ENCODE measurements at places on chromosomes 5 and 9.

DNA sequence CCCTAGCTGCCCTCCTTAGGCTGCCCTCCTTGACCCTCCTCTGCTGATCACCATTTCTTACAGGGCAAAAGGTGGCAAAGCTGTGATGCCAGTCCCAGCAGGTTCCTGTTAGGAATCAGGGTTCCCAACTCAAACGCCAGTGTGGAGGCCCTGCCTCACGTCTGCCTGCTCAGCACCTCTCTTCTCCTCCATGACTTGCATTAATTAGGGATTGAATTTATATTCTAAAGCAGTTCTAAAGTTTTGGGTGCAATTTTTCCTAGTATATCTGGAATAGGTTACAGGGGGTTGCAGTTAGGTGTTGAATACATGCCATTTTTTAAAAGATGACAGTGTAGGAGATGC, 13.2 kb upstream of the PLEKHG4B start:
- no peak for DNase-seq

DNA sequence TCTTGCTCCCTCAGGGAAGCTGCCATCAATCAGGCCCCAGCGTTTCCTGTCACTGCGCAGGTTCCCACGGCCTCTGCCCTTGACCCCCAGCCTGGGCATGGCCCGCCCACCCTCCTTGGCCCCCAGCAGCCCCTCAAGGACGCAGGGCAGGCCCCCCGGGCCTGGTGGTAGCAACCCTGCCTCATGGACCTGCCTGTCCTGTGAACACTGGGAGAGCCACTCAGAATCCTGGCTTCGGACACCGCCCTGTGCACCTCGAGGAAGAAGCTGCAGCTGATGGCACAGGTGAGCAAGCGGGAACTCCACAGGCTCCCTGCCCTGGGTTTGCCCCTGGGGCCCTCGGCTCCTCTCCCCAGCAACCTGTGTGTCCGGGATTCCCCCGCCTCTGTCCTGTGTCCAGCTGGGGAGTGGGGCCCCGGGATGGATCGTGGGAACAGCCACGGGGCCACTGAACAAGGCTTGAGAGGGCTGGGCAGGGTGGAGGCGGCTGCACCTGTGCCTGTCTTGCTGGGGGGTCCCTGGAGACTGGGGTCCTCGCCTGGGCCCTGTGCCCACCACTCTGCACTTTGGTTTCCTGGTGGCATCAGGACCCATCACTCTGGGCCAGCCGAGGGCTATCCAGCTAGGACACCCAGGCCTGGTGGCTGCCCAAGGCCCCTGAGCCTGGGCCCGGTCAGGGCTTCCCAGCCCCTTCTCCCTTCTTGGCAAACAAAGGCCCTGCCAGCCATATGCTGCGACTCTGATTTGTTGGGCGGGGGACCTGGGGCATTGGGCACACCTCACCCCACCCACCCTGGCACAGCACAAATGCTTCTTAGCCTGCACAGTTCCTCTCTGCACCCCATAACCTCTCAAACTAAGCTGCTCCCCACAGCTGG, 33.5 kb upstream of the EGFL7 start:
- DNase-seq: no peak

DNA sequence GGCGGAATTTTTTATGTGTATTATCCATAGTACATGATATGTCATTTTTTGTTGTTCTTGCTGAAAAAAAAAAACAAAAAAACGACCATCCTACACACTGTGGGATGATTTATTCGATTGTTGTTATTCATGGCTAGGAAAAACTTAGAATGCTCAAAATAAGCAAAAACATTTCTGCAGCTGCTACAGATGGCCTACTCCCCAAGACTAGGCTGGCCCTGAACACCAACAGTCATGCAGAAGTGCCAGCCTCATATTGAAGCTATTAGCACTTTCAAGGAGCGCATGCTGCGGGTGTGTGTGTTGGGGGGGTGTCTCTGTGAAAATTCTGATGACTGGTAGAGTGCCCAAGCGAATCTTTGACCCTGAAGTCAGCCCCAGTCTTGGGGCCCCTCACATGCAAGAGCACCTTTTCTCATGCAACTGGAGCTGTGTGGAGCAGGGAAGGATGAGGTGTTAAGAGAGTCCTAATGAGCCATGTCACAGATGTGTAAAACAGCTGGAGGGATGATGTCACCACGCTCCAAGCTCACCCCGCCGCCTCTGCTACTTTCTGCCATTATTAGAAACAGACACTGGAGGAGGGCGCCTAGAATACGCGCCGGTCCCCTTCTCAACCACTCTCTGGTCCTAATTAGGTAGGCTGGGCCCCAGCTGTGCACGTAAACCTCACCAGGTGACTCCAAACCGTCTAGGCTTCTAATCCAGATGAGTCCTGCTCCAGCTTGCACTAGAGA, 61.0 kb upstream of the SMIM23 start:
- peak; percentile 53 for DNase-seq

- DNase-seq: peak; percentile 80
Measured at GRCh38 chr5:80128141-80128540, 93.0 kb downstream of the THBS4 start.

DNA sequence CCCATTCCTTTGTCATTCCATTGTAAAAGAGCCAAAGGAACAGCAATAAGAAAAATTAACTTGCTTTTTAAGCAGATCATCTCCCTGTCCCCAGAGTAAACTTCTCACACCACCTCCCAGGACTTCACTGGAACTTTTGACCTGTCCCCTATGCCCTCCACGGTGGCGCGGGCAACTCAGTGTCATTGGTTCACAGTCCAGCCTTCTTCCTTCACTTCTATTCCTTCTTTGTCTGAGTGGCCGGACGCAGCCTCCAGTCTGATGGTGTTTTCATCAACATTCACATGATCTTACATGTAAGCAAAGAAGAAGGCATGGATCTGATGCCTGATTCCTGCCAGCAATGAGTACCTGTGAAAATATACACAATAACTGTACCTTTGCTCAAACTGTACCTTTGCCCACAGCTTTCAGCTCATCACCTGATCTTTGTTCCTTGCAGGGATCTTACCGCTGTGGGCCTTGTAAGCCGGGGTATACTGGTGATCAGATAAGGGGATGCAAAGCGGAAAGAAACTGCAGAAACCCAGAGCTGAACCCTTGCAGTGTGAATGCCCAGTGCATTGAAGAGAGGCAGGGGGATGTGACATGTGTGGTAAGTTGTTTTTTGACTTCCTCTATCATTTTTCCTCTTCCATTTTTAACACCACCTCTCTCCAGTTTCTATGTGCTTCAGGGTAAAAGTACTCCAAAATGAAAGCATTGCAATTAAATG, 32.5 kb downstream of the THBS4 start:
- no peak for DNase-seq

DNA sequence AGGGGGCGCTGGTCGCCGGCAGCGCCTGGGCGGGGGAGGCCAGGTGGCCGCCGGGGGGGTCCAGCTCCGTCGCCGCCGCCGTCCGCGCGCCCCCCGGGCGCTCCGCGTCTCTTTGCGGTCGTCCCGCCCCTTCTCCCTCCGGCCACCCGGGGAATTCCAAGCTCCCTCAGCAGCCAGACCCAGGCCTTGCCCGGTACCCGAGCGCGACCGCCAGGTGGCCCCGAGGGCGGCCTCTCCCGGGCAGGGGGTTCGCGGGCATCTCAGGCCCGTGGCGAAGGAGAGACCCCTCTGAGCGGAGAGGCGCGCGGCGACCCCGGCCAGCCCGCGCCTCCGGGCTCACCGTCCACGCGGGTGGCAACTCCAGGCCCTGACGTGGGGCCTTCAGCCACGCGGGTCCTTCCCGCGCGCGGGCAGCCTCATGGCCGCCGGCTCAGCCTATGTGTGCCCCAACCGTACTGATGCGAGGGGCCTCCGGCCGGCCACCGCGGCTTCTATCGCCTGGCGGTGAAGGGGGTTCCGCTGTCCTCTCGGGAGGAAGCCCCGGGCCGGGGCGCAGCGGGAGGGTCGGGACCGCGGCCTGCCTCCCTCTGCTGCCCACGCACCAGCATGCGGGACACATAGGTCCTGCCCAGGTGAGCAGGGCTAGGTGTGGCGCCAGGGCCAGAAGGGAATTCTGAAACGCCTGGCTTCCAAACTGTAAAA, 529 bp upstream of the NRARP start:
- DNase-seq: peak; percentile 83

GRCh38 chr5:168420461-168420860, 65.8 kb upstream of the RARS1 start:
- no peak for DNase-seq

DNA sequence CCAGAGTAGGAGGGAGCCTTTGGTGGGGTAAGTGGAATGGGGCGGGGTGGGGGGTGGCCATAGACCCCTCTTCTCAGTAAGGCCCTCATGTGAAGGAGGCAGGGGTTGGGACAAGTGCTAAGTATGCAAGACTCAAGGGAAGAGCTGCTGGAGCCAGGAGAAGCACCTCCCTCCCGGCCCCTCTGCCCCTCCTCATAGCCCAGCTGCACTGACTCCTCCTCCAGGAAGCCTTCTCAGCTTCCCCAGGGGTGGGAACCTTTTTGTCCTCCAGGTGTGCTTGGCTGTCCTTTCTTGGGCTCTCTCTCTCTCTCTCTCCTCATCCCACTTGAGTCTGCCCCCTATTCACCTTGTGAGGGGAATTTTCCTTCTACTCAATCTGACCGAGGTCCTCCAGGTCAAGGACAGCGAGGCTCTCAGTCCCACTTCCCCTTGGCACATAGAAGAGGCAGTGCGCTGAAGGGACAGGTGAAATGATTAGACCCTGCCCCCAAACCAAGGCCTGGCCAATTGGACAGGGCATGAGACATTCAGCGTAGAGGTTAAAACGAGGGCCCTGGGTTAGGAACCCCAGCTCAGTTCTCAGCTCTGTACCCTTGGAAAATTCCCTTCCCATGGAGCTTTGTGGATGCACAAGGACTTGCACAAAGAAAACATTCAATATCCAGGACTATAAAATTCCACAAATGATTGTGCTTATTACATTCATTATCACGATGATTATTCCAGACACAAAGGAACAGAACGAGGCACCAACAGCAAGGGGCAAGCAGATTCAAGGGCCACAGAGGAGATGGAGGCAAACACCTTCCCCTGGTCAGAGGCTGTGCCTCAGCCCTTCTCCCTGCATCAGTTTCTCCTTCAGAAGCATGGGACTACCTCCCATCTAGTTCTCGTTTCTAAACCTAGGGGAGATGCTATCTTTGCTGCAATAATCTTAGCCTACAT, 45.6 kb upstream of the IL17B start:
- peak; percentile 74 for DNase-seq

GRCh38 chr9:9951556-9952160, 661.1 kb downstream of the PTPRD start:
- no peak for DNase-seq

- DNase-seq: no peak
Measured at GRCh38 chr5:68379275-68380036, 163.9 kb downstream of the PIK3R1 start.

GRCh38 chr9:16500386-16500785, 370.1 kb downstream of the BNC2 start:
- no peak for DNase-seq

DNA sequence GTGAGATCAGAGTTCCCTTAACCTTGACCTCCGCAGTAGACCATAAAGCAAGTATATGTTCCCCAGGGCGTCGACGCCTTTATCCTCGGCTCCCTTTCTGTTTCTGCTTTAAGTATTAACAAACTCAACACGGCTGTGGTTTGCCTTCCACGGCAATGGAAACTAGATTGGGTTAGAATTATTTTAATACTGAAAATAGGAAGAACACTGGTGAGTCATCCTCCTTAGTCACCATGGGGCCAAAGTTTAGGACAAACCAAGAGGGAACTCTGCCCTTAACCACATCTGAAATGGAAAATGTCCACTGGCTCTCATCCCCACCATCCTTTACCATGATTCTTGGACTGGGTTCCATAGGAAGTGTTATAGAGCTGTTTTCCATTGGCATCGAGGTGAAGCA, 386.1 kb downstream of the ACTL7B start:
- no peak for DNase-seq

GRCh38 chr9:16615451-16615850, 255.0 kb downstream of the BNC2 start:
- no peak for DNase-seq

DNA sequence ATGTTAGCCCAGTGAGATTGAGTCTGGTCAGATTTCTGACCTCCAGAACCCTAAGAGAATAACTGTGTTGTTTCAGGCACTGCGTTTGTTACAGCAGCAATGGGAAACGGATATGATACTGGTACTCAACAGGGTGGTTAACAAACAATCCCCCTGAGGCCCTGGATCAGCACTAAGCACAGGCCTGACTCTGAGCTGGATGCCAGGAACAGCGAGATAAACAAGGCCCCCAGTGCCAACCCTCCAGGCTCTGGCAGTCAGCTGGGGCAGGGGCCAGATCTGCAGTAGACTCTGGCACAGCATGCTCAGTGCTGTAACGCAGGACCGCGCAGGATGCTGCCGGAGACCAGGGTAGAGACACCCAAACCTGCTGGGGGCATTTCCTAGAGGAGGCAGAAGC, 22.1 kb downstream of the CPLX2 start:
- DNase-seq: no peak

DNA sequence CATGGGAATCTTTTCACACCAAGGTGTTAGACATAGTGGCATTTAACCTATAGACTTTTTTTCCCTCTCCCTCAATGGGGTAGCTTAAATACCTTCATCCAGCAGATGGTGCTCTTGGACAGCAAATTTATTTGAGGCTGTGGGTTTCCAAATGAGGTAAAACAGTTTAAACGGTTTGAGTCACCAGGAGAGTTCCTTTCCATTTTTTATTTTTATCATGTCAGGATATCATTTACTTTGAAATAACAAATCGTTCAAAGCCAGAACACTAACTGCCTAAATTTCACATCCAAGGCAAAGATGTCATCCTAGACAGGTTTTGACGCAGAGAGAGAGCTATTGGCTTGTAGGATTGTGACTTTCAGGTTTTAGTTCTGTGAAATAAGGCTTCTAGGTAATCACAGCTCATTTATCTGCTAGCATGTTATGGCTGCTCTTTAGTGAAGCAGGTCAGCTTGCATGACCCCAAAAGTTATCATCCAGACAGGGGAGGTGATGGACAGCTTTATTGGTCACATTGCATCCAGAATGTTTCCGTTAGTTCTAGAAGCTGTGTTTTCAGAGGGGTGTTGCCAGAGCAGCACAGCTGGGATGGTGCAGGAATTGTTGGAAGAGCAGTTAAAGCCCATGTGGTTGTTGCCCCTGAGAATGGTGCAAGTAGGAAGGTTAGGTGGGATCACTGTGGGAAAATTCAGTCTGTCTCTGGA, 69.8 kb downstream of the KDM4C start:
- peak; percentile 54 for DNase-seq
